ENCODE measurements at places on chromosomes 7 and 10.

DNA sequence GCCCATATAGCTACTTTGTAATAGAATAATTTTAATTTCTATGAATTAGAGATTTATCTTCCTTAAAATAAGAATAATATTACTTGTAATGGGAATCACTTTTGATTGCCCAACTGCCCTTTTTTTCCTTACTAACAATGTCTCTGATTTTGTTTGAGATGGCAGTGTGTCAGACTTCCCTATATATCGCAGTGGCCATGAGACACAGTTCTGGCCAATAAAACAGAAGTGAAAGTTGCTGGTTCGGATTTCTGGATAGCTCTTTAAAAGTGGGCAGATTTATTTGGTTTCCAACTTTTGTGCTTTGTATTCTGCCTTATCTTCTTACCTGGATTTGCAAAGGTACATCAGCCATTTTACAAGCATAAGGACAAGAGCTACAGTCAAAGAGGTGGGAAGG, 170.2 kb downstream of the PPP1R17 start:
- DNase-seq: no peak

GRCh38 chr7:16583834-16584233, 57.2 kb downstream of the LRRC72 start:
- no peak for DNase-seq

- no peak for DNase-seq
These were observed 32.3 kb downstream of the PALD1 start for GRCh38 chr10:70510904-70511303.

GRCh38 chr7:27212497-27213432, 12.9 kb upstream of the HOXA13 start:
- DNase-seq: no peak

DNA sequence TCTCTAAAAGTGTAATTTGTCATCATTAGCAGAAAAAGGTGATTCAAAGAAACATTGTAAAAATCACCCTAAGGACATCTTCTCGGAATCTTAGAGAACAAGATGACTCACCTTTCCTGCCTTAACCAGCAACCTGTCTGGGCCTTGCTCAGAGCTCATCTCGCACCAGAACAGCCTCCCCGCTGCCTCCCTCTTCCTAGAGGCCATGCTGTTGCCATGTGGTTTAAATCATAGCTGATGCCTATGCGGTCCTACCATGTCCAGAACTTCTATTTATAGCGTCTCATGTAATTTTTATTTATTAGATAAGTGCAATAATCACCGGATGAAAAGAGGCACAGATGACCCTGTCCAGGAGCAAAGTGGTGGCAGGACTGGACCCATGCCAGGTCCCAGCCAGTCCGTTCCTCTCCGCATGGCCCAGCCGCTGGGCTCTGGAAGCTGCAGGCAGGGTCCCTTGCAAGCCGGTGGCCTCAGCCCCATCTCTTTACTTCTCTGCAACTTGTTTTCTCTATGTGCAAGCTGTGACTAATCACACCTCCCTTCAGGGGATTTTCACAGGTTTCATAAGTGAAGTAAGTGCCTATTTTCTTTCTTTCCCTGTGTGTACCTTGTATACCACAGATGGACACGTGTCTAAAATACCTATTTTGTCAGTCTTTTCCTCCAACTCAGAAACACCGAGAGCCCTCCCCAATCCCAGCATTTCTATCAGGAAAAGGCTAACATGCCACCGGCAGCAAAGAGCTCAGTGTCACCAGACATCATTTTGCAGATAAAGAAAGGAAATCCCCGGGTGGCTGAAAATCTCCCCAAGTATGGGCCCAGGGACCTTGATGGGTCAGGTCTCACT, 27.1 kb downstream of the KLF6 start:
- DNase-seq: peak; percentile 57

GRCh38 chr7:138661069-138661635, 40.0 kb downstream of the SVOPL start:
- no peak for DNase-seq

DNA sequence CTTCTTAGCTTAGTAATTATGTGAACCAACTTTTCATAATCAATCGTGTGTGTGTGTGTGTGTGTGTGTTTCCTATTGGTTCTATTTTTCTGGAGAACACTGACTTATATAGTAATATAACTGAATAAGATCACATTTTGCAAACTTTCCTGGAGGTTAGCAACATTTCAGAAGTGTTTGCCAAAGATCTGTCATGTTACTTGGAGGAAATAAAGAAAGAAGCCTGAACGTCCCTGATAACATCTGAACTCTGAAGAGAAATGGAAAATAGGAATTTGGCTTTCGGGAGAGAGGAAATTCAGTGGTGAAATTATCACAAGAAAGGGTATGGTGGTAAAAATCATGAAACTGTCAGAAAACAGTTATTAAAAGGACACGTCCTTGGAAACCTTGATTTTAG, 984.4 kb upstream of the AUTS2 start:
- no peak for DNase-seq

DNA sequence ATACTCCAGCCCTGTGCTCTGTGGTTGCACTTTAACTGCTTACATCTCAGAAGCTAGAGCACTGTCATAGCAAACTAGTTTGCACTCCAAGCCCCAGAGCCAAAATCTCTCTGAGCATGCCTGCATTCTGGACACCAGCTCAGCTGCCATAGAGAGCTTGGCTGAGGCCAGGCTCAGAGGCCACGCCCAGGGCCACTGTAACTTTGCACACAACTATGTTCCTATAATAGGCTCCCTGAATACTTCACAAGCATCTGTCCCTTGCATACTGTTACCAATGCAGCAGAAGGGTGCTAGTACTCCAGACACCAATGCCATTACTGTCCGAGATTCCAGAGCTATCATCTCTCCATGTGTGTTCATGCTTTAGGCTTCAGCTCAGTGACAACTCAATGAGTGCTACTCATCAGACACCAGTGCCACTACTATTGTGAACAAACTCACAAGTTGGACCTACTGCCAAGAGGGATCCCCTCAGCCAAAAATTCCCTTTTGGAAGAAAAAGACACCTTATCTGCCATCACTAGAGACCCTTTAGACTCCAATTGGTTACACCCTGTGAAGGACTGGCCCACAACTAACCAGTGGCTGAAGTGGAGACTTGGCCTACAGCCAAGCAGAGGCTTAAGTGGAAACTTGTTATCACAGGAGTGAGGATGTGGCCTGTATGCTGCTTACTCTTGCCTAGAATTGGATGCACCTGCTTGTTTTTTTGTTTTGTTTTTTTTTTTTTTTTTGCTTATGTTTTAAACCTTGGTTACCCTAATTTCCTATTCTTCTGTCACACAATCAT, 211.6 kb upstream of the MAGI2 start:
- no peak for DNase-seq

DNA sequence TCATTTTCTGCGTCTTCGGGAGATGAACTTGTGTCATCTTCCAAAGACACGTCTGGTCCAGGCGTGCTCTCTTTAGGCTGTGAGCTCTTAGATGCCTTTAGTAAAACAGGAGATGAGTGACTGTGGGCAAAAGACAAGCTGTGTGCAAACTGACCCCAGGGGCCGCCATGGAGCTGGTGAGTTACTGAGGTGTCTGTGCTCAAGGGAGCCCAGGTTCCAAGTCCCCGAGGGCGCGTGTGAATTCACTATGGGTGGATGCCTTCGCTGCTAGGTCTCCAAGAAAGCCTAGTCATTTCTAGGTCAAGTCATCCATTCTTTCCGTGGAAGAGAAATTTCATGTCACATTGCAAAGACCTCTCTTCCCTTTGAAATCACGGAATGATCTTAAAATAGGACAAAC, 83.9 kb upstream of the NMT2 start:
- no peak for DNase-seq

DNA sequence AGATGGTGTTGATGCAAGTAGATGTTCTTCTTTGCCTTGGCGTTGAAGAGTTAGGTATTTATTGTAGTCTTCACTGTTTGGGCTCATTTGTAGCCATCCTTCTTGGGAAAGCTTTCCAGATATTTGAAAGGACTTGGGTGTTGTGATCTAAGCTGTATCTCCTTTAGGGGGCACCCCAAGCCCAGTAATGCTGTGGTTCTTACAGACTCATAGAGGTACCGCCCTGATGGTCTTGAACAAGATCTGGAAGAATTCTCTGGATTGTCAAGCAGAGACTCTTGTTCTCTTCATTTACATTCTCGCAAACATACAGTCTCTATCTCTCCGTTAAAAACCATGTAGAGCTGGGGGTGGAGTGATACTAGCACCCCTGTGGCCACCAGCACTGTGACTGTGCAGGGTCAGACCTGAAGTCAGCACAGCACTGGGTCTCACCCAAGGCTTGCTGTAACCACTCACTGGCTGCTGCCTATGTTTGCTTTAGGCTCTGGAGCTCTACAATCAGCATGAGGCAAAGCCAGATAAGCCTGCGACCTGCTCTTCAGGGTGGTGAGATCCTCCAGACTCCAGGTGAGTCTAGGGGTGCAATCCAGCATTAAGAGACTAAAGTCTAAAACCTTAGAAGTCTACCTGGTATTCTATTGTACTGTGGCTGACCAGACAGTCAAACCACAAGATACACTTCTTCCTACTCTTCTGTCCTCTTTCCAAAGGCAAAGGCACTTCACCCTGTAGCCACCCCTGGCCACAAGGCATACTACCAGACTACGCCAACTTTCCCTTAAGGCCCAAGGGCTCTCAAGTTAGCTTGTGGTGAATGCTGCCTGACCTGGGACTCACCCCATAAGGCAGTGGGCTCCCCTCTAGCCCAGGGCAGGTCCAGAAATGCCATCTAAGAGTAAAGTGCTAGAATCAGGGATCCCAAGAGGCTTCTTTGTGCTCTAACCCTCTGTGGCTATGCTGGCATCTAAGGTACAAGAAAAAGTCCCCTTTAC, 209.7 kb upstream of the TMEM196 start:
- DNase-seq: no peak

DNA sequence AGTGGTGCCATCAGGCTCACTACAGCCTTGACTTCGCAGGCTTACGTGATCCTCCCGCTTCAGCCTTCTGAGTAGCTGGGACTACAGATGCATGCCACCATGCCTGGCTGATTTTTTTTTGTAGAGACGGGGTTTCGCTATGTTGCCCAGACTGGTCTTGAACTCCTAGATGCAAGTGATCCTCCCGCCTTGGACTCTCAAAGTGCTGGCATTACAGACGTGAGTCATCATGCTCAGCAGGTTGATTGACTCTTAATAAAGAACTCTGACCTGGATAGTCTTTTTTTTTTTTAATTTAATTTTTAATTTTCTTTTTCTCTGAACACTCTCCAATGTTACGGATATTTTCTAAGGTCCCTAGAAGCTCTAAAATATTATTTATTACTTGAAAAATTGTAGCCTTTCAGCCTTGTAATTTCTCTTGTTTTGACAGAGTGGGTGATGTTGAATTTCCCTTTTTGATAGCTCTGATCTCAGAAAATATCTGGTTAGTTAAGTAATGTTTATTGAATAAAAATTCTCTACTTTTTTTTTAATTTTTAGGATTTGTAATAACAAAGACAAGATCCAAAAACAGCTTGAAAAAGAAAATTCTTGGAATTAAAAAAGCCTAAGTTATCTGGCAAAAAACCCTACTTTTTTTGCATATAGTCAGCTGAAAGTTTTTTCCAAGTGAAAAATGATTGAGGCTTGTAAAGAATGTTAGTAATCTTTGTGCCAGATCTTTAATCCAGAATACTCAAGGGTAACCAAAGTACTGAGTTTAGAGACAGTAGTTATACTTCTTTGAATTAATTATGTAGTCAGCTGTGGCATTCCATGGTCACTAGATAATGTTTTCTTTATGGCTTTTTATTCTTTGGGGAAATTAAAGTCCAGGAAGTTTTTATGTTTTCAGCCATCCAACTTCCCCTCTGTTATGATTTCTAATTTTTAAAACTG, 26.7 kb downstream of the TBC1D12 start:
- no peak for DNase-seq

Measured in stimulated activated CD4-positive, alpha-beta T cell treated with anti-CD3 and anti-CD28 coated beads, Interleukin-12 subunit alpha, Interleukin-12 subunit beta, amount 100 ng/mL, for 4 hours (primary cell).